ENCODE measurements at places on chromosomes 7 and 10.

- no peak for DNase-seq
Observed at GRCh38 chr7:71591876-71592275, 459.9 kb downstream of the GALNT17 start.

- peak; percentile 88 for DNase-seq
Observed at GRCh38 chr7:28686418-28686800, 271.7 kb downstream of the TRIL start.

DNA sequence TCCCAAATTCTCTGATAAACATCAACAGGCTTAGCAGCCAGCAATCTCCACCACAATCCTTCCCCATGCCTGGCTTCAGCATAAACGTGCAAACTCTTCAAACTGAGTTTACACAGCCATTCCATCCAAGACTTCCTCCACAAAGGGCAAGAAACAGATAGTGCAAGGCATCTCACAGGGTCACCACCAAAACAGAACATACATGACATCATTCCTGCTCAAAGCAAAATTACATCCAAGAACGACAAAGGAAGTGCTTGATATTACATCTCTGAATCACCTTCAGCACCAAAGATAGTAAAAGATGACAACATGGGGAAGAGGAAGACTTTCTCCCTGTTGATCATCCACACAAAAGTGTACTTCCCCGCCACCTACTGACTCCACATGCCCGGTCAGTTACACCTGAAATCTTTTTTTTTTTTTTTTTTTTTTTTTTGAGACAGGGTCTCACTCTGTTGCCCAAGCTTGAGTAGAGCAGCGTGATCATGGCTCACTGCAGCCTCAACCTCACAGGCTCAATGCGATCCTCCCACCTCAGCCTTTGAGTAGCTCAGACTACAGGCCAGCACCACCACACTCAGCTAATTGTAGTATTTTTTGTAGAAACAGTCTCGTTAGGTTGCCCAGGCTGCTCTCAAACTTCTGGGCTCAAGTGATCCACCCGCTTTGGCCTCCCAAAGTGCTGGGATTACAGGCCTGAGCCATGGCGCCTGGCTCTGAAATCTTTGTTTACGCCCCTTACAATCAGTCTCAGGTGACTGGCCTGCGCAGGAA is 127.5 kb downstream of the PARD3 start:
- DNase-seq: peak; percentile 12

GRCh38 chr7:28643584-28644340 is 231.4 kb downstream of the CREB5 start:
- DNase-seq: no peak

- peak; percentile 19 for DNase-seq
Observed at GRCh38 chr7:138477581-138477980, 17.5 kb downstream of the TRIM24 start.

- no peak for DNase-seq
Observed at GRCh38 chr7:117017017-117017451, 63.7 kb downstream of the ST7 start.

GRCh38 chr7:4014346-4015050 is 667.6 kb upstream of the FOXK1 start:
- peak; percentile 44 for DNase-seq

GRCh38 chr7:149682038-149682437 is 91.3 kb downstream of the ZNF467 start:
- no peak for DNase-seq

GRCh38 chr7:157267956-157268355 is 68.8 kb upstream of the DNAJB6 start:
- no peak for DNase-seq

DNA sequence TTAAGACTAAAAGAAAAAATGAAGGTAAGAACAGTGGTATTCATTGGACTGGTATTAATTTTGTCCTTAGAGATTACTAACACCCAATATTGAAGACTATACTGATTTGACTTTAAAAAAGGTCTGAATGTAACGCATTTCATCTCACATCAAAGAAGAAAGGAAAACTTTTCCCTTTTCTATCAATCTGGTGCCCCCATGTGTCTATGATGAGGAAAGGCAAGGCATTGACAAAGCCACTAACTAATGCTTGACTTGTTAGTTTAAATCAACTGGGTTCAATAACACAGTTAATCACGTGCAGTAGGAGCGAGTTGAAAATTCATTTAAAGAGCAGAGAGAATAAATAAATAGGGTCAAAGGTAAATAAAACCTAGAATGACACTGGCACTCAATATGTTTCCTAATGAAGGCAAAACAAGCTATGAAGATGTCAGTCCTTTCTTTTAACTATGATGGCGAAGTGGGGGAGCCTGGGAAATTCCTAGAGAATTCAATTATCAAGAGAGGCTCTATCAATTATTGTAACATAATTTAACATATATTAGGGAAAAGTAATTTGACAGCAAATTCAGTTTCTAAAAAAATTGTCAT is 180.9 kb downstream of the ANK3 start:
- peak; percentile 55 for DNase-seq

DNA sequence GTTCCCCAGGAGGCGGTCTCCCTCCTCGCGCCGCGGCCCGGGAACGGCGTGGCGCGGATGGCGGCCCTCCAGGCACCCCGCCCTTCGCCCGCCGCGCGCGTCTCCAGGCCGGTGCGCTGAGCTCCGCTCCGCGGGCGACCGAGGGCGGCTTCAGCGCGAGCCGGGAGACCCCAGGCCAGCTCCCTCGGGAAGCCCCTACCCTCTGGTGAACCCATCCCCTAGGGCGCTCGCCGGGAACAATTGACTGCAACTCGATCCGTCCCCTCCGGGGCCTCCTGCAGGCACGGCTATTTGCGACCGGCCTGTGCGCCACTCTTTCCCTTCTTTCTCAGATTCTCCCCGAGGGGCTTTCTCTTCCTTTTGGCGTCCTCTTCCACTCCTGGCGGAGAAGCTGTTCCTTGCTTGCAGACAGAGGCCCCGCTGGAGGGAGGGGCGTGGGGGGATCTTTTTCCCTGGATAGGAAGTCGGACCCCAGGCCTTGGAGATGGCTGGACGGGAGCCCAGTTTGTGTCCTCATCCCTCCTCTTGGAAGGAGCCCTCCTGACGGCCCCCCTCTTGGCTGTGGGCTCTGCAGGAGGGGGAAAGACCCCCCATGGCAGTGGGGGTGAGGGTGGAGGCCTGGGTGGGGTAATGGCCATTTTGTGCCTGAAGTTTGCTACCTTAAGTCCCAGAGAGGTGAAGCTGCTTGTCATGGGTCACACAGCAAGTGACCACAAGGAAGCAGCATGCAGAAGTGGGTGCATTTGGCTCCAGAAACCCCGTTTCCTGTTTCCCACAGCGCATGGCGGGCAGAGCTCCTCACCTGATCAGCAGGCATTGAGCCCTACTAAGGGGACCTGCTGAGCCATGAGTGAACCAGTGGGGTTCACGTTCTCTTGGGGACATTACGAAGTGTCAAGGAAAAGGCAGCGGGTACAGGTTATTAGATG is 171.2 kb upstream of the TNRC18 start:
- peak; percentile 88 for DNase-seq

DNA sequence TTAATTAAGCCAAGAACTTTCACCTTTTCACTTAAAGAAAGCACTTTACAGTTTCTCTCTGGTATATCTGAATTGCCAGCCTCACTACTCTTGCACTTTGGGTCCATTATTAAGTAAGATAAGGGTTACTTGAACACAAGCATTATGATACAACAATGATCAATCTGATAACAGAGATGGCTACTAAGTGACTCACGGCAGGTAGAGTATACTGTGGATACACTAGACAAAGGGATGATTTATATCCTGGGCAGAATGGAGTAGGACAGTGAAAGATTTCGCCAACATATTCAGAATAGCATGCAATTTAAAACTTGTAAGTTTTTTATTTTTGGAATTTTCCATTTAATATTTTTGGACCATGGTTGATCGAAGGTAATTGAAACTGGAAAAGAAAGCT is 34.3 kb upstream of the ITGB8 start:
- no peak for DNase-seq
